Large intestine (tissue), 12 donors: ENCODE measurements at places on chromosomes 1 and 21. TPM values are rescaled to one million over a fixed set of nuclear protein-coding genes. Genes with fewer than 3 reads are reported as not detected.

The MROH7 gene
- polyA plus RNA-seq = 25.1 TPM

- DNase-seq = peak; percentile 51
These were observed 505 bp downstream of the LMNA start for GRCh38 chr1:156114919-156115513.

DNA sequence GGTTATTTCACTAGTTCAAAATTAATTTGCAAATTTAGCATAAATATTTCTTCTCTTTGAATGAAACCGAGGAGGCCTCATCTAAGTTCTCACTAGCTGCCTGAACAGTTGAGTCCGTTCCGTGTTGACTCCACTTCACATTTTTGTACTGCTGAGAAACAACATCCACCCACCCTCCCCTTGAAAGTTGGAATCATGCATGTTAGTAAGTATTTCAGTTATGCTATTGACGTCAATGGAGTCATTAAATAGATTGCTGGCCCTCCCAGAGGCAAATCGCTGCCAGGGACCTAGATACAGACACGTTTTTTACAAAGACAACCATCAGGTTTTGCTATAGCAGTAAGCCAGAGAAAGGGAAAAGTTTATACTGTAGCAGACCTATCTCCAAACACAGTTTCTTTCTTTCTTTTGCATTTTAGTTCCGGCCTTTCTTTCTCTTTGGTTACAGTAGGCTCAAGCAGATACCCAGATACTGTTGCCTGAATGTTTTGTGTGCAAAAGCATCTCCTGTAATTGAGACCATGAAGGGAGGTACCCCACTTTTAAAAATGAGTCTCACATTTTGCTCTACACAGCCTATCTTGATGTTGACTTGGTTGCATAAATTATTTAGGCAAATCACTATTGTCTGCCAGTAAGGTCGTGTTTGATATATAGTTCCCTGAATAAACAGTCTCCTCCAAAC, 262.6 kb upstream of the SGIP1 start:
- peak; percentile 81 for DNase-seq

The LRRC3 gene
- polyA plus RNA-seq = 18.8 TPM

DNA sequence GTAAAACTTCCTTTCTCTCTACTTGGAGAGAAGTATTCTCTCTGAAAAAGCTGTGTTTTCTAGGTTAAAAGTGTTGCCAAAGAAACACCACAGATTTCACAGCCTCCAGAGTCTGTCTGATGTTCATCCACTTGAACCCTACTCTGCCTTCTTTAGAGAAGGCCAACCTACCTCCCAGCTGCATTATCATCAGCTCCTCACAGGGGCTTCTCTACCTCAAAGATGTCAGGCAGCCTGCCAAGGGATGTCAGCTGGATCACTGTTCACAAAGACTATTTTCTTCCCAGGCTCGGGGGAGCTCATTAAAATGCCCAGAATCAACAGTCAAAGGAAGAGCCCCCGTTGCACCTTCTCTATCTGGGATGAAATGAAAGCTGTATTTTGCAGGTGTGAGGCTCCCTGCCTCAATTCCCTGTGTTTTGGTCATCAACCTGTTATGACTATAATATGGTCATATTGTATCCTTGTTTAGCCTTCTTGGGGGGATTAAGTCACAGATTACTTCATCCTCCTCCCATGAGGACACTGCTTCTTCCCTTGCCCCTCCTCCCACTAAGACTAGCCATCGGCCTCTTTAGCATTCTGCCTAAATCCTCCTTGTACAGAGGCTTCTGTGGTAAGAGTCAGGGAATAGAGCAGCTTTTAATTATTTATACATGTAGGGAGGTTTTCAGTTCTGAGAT, 25.7 kb downstream of the ANGPTL7 start:
- no peak for DNase-seq

The APOBEC4 gene
- 0.09 TPM for polyA plus RNA-seq

The VANGL2 gene
- 18.8 TPM for polyA plus RNA-seq

- DNase-seq = no peak
These were observed 216.5 kb upstream of the VAMP3 start for GRCh38 chr1:7554385-7555235.

The SH3BGR gene
- 4.1 TPM for polyA plus RNA-seq

- no peak for DNase-seq
These were observed 31.6 kb downstream of the VWA5B1 start for GRCh38 chr1:20322081-20322824.

The PTGER3 gene
- 8.1 TPM for polyA plus RNA-seq

DNA sequence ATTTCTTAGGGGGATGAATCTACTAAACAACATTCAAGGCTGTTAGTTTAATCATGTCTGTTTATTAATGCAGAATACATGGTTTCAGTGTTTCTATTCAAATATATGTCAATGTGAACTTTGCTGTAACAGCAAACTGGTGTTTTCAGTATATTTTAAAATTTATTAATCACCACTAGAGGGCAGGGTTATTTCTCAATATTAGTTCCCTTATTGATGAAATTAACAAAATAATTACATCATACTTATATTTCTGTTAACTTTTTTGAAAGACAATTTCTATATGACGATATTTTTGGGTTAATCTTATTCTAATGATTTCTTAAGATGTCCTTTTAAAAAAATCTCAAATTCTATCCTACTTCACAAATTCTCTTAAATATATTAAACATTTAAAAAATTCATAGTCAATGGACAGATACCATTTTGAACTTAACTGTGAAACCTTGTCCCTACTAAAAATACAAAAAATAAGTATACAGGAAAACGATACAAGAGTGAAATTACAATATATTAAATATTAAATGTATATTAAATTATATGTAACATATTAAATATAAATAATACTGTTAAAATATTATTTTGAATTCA, 1034.1 kb upstream of the PRMT6 start:
- DNase-seq = no peak

- no peak for DNase-seq
These were observed 58.5 kb upstream of the RUNX3 start for GRCh38 chr1:24988558-24988912.

DNA sequence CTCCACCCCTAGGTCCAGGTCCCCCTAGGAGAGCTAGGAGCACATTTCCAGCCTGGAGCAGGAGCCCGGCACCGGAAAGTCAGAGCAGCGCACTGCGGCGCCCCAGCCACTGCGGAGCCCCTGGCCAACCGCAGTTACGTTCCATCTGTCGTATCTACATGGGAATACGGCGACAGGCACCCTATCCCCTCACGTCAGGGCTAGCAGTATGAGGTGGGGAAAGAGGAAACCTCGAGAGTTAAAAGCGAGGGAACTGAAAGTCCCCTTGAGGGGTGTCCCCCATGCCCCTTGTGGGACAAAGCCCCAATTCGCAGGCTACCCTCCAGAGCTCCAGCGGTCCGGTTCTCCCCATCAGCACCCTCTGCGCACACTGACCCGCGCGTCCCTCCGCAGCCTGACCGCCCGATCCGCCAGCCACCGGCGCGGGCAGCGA, 995 bp downstream of the COLGALT2 start:
- peak; percentile 45 for DNase-seq

DNA sequence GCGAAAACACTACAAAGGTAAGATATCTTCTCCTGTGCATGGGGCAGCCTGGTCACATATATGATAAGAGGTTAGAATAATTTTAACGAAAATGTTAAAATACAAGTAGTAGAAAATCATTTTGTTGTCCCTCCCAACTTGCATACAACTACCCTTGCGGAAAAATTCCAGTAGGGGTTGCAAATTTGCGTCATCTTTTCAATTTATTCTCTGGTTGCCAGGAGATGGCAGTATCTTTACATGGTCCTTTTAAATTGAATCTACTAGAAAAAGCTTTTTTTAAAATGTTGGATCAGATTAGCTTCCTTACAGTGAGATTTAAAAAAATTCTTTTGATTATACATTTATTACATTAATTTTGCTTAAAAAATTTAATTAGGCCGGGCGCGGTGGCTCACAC, 10.9 kb downstream of the S100PBP start:
- no peak for DNase-seq

DNA sequence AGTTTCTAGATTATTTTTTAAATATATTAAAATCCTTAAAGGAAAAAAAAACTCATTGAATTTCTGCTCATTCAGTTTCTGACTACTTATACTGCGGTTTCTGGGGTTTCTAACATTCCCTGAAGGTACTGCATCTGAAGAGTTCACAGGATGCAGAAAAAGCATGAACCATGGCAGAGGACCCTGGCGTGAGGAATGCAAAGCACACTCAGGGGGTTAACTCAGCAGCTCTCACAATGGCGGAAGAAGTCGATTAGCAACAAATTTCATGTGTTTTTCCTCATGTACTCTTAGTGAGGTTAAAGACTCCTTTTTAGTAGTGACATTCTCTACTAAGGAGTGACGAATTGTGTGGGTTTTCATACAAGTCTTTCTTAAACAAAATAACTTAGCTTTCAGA, 975.6 kb downstream of the NCAM2 start:
- DNase-seq = no peak

- DNase-seq = no peak
These were observed 1298.8 kb downstream of the PLA2G4A start for GRCh38 chr1:188127507-188127906.

The PTGFR gene
- polyA plus RNA-seq = 1.3 TPM

The USH2A gene
- 0.06 TPM for polyA plus RNA-seq
